ENCODE measurements at places on chromosomes 5 and 9.
A peak's percentile ranks its signal among the peaks of the same experiment; 100 is the strongest.

GRCh38 chr5:25955337-25955736 is 1083.0 kb downstream of the CDH9 start:
- DNase-seq = no peak

GRCh38 chr5:137822158-137822764 is 45.4 kb upstream of the MYOT start:
- DNase-seq = no peak

DNA sequence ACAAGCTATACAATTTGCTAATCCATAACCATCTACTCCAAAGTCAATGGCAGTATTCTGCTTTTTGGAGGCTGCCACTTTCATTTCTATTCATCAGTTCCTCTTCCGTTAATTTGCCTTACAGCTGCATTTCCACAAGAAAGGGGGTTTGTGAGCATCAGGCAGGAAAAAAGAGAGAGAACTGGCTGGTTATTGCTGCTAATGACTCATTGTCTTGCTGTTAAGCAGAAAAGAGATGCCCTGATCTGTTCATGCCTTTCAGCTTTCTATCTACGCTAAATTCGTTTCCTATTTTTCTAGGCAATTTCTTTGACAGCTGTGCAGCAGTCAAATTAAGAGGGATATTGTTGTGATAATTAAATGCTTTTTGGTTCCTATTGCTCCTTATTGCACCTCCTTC is 65.9 kb upstream of the GNAQ start:
- no peak for DNase-seq

DNA sequence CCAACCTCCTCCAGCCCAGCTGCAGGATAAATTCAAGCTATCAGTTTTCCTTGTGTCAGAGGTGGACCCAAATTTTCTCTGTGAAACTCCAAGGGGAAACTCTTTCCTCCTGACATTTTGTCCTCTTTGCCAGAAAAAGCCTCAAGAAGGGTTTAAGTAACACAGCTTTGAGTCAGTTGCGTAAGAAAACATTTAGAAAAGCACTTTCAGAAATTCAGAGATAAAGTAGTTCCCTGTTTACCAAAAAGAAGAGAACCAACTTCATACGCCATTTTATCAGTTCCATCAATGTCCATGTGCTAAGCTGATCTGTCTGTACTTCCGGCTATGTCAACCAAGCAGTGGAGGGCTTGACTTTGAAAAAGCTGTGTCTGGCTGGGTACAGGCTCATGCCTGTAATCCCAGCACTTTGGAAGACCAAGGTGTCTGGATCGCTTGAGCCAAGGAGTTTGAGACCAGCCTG is 19.9 kb upstream of the SUSD1 start:
- no peak for DNase-seq

- peak; percentile 0 for DNase-seq
Observed at GRCh38 chr5:179732918-179733771, 523 bp downstream of the MAML1 start.

GRCh38 chr9:86287013-86287412 is 4.7 kb upstream of the ISCA1 start:
- no peak for DNase-seq

- no peak for DNase-seq
Observed at GRCh38 chr5:107510125-107510524, 160.6 kb downstream of the EFNA5 start.

- DNase-seq = no peak
Observed at GRCh38 chr5:36705055-36705454, 98.6 kb downstream of the SLC1A3 start.

- no peak for DNase-seq
Observed at GRCh38 chr9:117081641-117082317, 333.1 kb downstream of the ASTN2 start.

DNA sequence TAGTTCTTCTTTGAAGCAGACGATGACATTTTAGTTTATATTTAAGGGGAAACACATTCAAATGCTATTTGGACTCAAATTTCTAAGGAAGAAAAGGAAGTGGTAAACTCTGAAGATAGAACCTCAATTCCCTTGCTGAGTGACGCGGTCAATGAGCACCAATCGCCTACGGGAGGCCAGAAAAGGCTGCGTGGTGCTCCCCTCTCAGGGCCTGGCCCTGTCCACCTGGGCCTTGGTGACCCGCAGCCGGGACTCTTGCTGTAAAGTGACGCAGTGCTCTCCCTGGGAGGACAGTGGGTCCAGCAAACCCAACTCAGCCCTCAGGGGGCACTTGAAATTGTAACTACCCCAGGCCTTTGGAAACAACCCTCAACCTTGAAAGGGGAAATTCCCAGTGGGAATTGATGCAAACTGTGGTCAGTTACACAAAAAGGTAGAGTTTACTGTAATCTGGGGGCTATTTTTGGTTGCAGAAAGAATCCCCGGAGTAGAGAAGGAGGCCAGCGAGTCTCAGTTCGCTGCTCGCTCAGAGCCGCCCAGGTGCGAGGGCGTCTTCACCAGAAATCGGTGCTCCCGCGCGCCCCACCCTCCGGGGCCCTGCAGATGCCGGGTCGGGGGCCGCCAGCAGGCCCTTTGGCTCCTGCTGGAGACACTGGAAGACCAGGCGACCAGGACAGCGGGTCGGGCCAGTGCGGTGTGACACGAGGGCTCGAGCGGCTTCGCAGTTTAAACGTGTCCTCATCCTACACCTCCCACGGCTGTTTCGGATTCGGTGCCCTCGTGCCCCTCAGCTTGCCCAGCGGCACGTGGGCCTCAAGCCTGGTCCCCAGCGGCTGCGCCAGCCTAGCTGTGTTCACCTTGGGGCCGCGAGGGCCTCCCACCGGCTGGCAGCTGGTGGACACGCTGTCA is 1.4 kb upstream of the ANKRD33B start:
- no peak for DNase-seq

GRCh38 chr5:175829813-175830585 is 41.4 kb upstream of the CPLX2 start:
- no peak for DNase-seq

DNA sequence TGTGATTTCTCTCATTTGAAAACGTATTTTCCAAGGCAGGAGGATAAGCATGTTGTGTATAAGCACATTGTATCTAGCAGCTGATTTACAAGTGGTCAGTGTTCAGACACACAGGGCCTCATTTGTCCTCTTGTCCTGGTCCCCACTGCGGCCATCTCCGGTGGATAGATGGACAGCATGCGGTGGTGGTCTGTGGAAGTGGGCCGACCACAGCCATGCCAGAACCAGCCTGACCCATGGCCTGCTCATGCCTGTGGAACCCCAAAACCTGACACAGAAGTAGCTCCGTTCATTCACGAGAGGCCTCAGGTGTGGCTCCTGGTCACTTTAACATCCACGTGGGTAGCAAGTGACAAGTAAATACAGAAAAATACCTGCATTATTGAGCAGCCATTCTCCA is 14.6 kb downstream of the IRX2 start:
- no peak for DNase-seq

DNA sequence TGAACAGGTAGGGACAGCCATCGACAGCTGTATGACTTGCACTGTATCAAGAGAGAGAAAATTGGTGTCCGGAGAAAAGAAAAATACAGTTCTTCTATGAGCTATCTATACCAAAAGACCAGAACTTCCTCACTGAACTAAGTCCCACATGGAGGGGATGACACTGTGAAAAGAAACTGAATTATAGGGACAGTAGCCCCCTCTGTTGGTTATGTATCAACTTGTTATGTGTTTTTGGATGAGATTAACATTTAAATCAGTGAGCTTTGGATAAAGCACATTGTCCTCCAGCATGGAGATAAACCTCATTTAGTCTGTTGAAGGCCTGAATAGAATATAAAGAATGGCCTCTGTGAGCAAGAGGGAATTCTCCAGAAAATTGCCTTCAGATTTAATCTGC is 176.6 kb upstream of the SH3GL2 start:
- DNase-seq = no peak

- DNase-seq = no peak
Observed at GRCh38 chr5:178553517-178553916, 36.7 kb downstream of the COL23A1 start.

DNA sequence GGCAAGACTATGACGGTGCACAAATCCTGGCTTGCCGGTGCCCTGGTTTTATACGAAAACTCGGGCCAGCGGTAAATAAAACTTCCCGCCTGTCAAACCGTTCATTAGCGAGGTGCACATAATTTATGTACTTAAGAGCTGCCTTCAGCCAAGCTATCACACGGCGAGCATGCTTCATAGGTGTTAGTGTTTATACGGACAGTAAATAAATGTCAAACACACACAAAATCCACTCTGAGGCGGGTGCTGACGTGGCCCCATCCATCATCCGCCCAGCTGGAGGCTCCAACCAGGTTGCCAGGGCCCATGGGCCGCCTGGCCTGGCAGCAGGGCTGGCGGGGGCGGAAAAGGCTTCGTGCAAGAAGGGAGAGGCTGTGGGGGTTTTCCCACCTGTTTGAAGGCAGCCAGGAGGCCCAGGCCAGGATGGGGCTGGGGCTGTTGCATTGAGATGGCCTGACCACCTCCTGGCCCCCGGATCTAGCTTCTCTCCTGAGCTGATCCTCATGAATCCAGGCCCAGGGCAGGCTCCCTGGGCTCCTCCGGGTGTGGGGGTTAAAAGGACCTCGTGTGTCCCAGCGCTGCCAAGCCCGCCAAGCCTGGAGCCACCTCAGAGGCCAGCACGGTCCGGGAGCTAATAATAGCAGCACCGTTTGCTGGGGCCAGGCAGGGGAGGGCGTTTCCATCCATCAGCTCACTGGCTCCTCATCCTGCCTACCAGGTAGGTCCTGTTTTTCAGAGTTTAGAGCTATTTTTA is 43.2 kb downstream of the BARX1 start:
- no peak for DNase-seq

DNA sequence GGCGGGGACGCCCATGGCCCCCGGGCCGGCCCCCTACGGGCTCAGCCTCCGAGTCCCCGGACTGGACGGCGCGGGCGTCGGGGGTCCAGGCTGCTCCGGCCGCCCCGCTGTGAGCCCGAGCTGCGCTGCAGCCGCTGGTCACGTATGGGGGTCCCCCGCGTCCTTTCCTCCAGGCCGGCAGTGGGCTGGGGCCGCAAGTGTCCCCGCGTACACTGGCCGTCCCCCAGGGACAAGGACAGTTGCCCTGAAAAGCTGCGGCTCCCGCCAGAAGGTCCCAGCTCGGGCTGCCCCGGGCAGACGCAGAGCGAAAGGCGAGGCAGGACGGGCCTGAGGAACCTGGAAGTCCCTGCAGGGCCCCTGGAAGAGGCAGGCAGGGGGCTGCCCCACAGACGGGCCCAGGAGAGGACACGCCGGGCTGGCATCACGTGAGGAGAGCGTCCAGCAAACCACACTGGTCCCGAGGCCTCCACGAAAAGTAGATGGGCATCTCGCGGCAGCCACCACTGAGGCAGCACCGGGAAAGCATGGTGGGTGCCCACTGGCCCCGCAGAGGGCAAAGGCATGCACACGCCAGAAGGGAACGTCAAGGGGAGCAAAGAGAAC is 3.3 kb upstream of the NKD2 start:
- DNase-seq = no peak

GRCh38 chr9:15280647-15281046 is 26.4 kb downstream of the TTC39B start:
- DNase-seq = no peak

GRCh38 chr9:106032978-106033377 is 338.6 kb downstream of the TMEM38B start:
- no peak for DNase-seq

DNA sequence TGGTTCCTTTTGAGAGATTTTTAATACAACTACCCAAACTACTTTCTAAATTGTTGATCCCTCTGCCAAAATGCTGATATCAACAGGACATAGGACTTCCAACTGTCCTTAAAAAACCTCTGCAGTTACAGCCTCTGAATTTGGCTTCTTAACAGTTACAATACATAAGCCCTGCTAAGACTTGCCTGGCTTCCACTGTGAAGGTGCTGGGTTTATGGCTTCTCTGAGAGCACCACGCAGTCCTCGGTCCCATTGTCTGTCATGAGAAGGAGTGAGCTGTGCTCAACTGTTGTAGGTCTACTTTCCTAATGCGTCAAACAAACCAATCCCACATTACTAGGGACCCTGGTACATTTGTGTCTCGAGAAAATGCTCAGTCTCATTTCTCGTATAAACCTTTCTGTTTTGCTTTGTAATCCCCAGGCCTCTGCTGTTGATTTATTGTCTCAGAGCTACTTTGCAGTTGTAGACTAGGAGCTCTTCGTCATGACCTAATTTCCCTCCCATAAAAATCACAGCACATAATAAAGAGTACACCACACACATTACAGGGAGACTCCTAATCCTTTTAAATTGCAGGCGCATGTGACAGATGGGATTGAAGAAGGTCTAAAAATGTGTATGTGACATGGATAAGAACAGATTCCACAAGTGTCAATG is 274.9 kb downstream of the NR3C1 start:
- DNase-seq = no peak

GRCh38 chr9:137759117-137759516 is 118.5 kb upstream of the CACNA1B start:
- DNase-seq = no peak

- DNase-seq = no peak
Observed at GRCh38 chr5:16675806-16676205, 59.0 kb upstream of the RETREG1 start.

- DNase-seq = no peak
Observed at GRCh38 chr9:104506565-104506964, 2.5 kb downstream of the OR13F1 start.

DNA sequence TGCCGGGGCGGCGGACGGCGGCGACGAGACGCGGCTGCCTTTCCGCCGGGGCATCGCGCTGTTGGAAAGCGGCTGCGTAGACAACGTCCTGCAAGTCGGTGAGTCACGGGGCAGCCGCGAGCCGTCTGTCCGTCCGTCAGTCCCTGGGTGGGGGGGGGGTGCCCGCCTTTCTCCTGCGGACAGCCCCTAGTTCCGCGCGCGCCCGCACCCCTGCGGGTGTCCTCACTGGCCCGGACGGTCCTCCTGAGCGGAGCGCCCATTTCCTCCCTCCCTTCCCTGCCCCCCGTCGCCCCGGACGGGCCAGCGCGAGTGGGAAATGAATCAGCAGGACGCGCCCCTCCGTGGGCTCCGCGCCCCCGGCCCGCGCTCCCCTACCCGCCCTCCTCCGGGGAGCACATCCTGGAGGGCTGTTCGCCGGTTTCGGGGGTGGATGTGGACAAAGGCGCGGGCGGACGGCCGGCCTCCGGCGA is 828 bp downstream of the ZSWIM6 start:
- DNase-seq = no peak

DNA sequence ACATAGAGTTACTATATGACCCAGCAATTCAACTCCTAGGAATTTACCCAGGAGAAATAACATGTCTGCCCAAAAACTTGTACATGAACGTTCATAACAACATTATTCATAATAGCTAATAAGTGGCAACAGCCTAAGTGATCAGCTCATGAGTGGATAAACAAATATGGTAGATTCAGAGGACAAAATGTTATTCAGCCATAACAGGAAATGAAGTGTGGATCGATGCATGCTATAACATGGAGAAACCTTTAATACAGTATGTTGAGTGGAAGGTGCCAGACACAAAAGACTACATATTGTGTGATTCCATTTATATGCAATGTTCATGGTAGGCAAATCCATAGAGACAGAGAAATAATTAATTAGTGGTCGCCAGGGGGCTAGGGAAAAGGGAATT is 22.3 kb upstream of the NR3C1 start:
- no peak for DNase-seq

DNA sequence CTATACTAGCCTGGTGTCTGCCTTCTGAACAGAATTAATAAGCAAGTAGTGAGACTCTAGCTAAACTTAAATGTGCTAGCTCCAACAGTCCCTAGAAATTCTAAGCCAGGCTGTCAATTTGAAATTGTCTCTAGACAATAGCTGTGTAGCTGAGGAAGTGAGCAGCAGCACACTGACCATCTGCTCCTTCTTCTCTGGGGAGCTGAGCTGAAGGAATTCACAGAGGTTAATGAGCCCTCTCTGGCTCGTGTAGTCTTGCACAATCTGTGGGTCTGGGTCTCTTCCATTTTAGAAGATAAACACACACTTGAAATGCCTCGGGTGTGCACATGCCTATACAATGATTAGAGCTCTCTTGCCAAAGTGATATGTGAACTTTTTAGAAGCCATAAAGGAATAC is 63.5 kb upstream of the BARX1 start:
- DNase-seq = no peak

All from stimulated activated CD8-positive, alpha-beta memory T cell treated with anti-CD3 and anti-CD28 coated beads, Interleukin-4, amount 100 ng/mL, for 4 hours (primary cell).